Ovary (tissue), 10 donors: ENCODE measurements at places on chromosomes 5 and 9. TPM values are rescaled to one million over a fixed set of nuclear protein-coding genes. Genes with fewer than 3 reads are reported as not detected.

The LAMC3 gene
- 3.3 TPM for polyA plus RNA-seq

The CDH10 gene
- not detected for polyA plus RNA-seq

The SPINK4 gene
- polyA plus RNA-seq = not detected

The TMC1 gene
- 0.48 TPM for polyA plus RNA-seq

The FRMD3 gene
- 4.2 TPM for polyA plus RNA-seq

The BTNL8 gene
- polyA plus RNA-seq = 0.04 TPM

The ANKRD33B gene
- polyA plus RNA-seq = 0.85 TPM

The ECSCR gene
- polyA plus RNA-seq = 43.5 TPM

The SPATA31A3 gene
- not detected for polyA plus RNA-seq

The PTGES gene
- 0.63 TPM for polyA plus RNA-seq

The SLU7 gene
- 30.9 TPM for polyA plus RNA-seq

The NEUROG1 gene
- not detected for polyA plus RNA-seq

The DNAJC18 gene
- polyA plus RNA-seq = 11.1 TPM

The DROSHA gene
- 75.7 TPM for polyA plus RNA-seq

The CDH9 gene
- polyA plus RNA-seq = not detected

The PCDHGA5 gene
- polyA plus RNA-seq = 1.7 TPM

The LCN15 gene
- not detected for polyA plus RNA-seq

The ANXA2R gene
- polyA plus RNA-seq = 1.2 TPM

The LHX6 gene
- polyA plus RNA-seq = 6.6 TPM

The ADGRD2 gene
- not detected for polyA plus RNA-seq

The ENG gene
- polyA plus RNA-seq = 54.7 TPM

The TAF11L5 gene
- polyA plus RNA-seq = not detected

The PRDM9 gene
- not detected for polyA plus RNA-seq

The DDX4 gene
- 0.63 TPM for polyA plus RNA-seq

The SLC6A3 gene
- polyA plus RNA-seq = 0.56 TPM

The ACTBL2 gene
- polyA plus RNA-seq = not detected

The GABRA6 gene
- polyA plus RNA-seq = not detected

The INSL6 gene
- polyA plus RNA-seq = not detected

The ANKRD55 gene
- 0.23 TPM for polyA plus RNA-seq

The GHR gene
- polyA plus RNA-seq = 17.4 TPM

The DMRT3 gene
- 0.17 TPM for polyA plus RNA-seq

The SLC46A2 gene
- polyA plus RNA-seq = 0.04 TPM

The PCDHGB5 gene
- polyA plus RNA-seq = 8.2 TPM

The TMEM174 gene
- polyA plus RNA-seq = not detected

The RIOK2 gene
- polyA plus RNA-seq = 10.9 TPM

The STPG3 gene
- not detected for polyA plus RNA-seq

The CTNND2 gene
- polyA plus RNA-seq = 0.52 TPM

The MARCHF11 gene
- polyA plus RNA-seq = 0.27 TPM

The C5orf52 gene
- polyA plus RNA-seq = not detected

The PCDHB3 gene
- polyA plus RNA-seq = 1.4 TPM

The EGFLAM gene
- 37.5 TPM for polyA plus RNA-seq

The PCDHGA6 gene
- 4.2 TPM for polyA plus RNA-seq

The MTX3 gene
- polyA plus RNA-seq = 11.6 TPM

The SLC22A5 gene
- polyA plus RNA-seq = 10.4 TPM

The FBLL1 gene
- polyA plus RNA-seq = 1.0 TPM

The ACOT12 gene
- not detected for polyA plus RNA-seq

The IFNA21 gene
- polyA plus RNA-seq = not detected

The SLC34A3 gene
- polyA plus RNA-seq = not detected

The OR1L8 gene
- polyA plus RNA-seq = not detected

The NEURL1B gene
- 24.2 TPM for polyA plus RNA-seq
